ENCODE measurements at places on chromosomes 1 and 21. TPM values are rescaled to one million over a fixed set of nuclear protein-coding genes. Genes with fewer than 3 reads are reported as not detected.

The CFAP107 gene
- total RNA-seq: not detected

The MSH4 gene
- total RNA-seq: 0.22 TPM

The SPSB1 gene
- 4.0 TPM for total RNA-seq

The MAP1LC3C gene
- 1.7 TPM for total RNA-seq

The OPRD1 gene
- 3.3 TPM for total RNA-seq

The PM20D1 gene
- total RNA-seq: not detected

The UFC1 gene
- 67.8 TPM for total RNA-seq

The DNASE2B gene
- not detected for total RNA-seq

The ATP5PF gene
- total RNA-seq: 135 TPM

The LRRC71 gene
- not detected for total RNA-seq

The RHBDL2 gene
- 0.84 TPM for total RNA-seq

The KLF17 gene
- total RNA-seq: not detected

GRCh38 chr1:111864862-111865261, 109.2 kb downstream of the DDX20 start:
- DNase-seq: no peak

DNA sequence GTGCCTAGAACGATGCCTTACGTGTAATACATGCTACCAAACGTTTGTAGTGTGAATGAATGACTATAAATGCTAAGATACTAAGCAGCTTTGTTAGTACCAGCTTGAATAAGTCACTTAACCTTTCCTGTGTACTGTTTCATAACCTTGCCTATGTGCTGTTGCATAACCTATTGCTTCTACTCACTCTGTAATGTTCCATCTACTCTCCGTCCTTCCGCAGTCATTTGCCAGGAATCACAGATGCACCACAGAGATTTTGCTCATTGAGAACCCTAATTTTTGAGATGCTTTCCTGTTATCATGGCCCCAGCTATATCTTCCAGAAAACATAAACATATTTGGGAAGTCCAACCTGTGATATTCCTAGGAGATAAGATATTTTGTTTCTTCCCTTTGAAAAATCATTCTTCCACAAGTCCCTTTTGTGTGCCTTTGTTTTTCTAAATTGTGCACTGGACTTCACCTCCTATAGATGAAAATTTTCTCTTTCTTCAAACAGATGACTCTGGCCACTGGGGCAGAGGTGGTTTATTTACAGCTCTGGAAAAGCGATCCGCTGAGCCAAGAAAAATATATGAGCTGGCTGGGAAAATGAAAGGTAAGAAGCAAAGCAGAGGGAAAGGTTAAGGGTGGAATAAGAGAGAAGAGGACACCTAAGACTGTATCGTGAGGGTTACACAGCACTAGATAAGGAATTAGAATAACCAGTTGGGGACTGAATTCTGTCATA, 44.8 kb downstream of the CHD1L start:
- DNase-seq: no peak

DNA sequence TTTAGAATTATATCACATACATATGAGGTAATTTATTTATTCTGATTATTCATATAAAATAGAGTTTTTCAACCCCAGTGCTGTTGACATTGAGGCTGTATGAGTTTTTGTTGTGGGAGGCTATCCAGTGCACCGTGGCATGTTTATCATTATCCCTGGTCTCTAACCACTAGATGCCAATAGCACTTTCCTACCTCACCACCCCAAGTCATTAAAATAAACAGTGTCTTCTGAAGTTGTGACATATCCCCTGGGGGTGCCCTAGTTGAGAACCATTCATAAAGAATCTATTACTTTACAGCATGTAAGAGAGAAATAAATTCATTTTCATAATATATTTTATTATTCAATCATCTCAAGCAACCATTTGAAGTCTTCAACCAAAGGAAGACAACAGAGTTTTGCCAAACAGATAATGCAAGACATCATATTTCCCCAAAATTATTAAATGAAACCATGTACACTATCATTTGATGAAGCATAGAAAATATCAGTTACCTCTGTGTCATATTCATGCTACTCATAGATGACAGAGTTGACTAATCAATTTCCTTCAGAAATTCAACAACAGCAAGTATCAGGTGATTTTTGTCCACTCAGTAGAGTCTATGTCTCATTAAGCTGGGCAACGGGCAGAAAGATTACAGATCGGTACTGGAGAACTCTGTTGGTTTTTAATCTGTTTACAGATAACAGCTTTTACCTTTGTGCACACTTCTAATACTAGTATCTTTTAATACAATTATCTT, 39.5 kb upstream of the RGS1 start:
- DNase-seq: no peak

DNA sequence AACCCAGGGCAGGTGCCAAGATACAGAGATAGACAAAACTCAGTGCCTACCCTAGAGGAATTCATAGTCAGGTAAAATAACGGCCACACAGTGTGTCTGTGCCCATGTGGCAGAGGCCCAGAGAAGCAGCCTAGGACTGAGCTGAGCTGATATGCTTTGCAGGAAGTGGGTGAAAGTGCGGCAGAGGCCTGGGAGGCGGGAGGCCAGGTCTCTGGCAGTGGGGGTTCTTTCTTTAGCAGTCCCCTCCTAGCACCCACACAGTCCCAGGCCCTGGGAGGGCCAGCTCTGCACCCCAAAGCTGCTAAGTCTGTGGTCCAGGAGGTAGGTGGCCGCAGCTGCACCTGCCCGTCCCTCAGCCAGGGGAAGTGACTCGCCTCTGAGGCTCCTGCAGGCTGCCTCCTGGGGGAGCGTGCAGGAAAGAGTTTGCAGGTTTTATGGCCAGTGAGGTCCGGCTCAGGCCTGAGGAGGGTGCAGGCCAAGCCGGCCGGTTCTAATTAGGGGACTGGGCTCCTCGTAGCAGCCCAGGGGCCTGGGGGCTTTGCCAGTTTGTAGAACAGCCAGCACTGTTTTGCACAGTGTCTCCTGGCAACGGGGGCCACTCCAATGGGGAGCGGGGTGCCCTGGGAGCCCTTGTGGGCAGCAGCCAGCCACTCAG, 107.9 kb downstream of the SPSB1 start:
- no peak for DNase-seq

GRCh38 chr21:27363719-27364477, 397.0 kb upstream of the ADAMTS5 start:
- no peak for DNase-seq

DNA sequence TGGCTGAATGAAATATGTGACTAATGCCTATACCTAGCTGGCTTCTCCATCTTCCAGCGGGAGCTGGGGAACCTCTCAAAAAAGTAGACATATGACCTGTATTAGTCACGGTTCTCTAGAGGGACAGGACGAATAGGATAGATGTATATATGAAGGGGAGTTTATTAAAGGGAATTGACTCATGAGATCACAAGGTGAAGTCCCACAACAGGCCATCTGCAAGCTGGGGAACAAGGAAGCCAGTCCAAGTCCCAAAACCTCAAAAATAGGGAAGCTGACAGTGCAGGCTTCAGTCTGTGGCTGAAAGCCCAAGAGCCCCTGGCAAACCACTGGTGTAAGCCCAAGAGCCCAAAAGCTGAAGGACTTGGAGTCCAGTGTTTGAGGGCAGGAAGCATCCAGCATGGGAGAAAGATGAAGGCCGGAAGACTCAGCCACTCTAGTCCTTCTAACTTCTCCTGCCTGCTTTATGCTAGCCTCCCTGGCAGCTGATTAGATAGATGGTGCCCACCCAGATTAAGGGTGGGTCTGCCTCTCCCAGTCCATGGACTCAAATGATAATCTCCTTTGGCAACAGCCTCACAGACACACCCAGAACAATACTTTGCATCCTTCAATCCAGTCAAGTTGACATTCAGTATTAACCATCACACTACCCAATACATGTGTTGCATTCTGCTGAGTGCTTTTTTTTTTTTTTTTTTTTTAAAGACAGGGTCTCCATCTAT, 19.6 kb downstream of the OLIG1 start:
- no peak for DNase-seq

DNA sequence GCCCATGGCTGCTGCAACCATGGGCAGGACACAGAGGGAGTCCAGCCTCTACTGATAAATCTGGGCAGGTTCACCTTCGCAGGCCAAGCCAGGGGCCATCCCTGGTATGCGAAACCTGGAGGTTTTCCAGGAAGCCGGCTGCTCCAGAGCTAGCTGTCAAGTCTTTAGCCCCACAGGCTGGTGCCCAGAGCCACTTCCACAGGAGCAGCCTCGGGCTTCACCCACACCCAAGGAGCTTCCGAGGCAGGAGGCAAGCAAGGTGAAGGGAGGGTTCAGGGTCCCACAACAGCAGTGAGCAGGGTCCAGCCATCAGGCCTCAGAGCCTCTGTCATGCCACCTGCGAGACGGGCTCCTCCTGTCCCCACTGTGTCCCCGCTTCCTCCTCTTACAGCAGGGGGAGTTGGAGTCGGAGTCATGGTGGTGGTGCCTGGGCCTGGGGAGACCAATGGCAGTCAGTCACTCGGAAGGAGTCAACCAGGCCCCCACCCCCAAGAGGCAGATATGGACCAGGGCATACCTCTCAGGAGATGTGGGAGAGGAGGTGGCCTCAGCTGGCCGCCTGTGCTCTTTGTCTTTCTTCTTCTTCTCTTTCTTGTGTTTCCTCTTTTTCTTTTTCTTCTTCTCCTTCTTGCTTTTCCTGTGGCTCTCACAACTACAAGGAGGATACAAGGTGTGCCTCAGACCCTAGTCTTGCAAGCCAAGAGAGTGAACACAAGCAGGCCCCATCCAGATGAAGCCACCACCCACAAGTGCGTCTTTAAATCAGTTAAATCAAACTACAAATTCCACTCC, 2.1 kb downstream of the C1orf35 start:
- DNase-seq: peak; percentile 37

DNA sequence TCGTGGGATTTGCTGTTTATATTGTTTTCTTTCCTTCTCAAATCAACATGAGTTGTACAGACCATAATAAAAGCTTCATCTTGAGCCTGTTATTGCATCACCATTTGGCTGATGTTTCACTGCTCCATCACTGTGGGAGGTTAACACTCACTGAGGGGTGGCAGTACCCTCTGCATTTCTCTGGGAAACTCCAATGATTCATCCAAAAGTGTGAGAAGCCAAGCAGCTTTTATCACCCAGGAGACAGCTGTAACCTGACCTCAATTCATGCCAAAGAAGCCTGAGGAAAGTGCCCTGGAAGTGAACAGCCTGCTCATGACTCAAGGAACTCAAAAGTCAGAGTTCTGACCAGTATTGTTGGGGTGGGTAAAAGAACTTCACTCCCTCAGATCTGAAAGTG, 84.1 kb downstream of the GPR88 start:
- no peak for DNase-seq

DNA sequence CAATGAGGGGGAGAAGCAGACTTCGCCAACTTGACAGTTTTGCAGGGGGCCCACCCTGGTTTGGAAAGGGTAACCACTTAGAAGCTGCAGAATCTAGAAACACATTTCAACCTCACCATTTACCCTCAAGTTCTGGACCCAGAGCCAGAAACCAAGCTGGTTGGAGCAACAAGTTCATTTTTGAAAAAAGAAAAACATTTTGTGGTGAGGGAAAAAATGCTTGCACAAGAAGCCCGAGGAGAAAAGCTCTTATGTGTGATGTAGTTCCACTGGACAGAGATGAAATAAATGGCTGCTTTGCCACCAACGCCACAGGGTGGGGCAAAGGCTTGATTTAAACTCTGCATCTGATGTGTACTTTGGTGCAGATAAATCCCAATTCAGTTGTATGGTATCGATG, 10.6 kb upstream of the NGF start:
- no peak for DNase-seq

GRCh38 chr1:48222501-48223242, at the start of gene SLC5A9:
TSS of gene SLC5A9 (plus strand) at chr1:48222716. CDS start at chr1:48222737, 21 bp downstream.
- DNase-seq: no peak

DNA sequence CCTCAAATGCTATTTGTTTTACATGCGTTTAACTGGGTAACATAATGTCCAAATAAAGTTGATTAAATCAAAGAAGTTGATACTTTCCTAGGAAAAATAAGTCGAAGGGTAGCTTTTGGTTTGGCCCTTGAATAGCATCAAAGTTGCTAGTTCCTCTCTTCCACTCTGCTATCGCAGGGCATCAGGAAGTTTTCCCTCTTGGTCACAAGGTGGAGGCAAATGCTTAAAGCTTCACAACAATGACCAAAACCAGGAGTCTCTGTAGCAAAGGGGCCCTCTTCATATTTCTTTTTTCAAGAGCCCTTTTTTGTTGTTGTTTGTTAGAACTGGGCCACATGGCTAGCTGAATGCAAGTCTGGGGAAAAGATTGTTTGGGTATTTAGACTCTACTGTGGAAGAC, 668.4 kb downstream of the KCNT2 start:
- DNase-seq: peak; percentile 10

DNA sequence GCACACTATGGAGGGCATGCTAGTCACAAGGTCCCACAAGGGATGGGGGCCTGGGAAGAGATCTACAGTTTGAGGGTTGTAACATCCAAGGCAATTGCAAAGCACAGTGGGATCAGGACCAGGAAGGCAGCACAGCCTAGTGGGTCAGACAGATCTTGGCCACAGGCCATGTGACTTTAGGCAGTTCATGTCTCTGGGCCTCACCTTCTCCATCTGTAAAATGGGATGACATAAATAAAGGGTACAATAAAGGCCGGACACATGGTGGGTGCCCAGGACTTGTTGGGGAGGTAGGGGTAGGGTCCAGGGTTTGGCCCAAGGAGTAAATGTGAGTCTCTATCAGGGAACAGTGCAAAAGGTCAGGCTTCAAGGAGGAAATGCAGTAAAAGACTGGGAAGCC, 18.1 kb upstream of the IGSF21 start:
- DNase-seq: no peak

DNA sequence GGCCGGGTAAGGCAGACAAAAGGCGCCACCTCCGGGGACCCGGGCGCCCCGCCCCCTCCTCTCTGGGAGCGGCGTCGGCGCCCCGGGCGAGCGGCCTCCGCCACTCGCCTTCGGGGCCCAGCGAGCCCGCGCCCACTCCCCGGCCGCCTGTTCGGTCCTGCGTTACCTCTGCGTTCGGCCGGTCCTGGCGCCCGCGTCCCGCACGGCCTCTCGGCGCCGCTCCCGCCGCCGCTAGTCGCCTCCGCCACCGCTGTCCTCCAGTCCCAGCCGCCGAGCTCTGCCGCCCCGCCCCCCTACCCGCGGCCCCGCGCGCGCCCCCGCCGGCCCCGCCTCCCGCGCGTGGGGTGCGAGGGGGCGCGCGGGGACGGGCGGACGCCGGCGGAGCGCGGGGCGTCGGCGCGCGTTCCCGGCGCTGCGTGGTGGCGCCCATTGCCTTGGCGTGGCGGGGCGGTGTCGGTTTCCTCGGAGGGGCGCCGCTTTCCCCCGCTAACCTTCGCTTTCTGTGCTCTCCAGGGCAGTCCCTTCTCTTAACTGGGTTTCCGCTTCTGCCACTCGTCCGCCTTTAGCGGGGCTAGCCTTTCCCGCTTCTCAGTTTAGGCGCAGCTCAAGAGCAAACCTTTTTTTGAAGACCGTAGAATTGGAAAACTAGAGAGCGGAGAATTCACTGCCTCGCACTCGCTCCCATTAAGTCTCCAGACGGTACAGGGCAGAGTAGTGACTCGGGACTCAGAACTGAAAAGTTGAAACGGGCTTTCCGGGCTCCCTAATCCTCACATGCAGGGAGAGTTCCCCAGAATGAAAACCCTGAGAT, at the start of gene HP1BP3:
Gene HP1BP3 (minus strand): TSS at position 279 of the 811 bp plus-strand sequence. CDS start 6,867 bp downstream, outside the sequence.
- peak; percentile 1 for DNase-seq

GRCh38 chr1:3247521-3248121, 178.6 kb downstream of the PRDM16 start:
- no peak for DNase-seq
